Amniotic epithelial cell (primary cell): ENCODE measurements at places on chromosomes 2 and 18.

- DNase-seq = no peak
Observed at GRCh38 chr2:114714313-114714712, 271.9 kb downstream of the DPP10 start.

DNA sequence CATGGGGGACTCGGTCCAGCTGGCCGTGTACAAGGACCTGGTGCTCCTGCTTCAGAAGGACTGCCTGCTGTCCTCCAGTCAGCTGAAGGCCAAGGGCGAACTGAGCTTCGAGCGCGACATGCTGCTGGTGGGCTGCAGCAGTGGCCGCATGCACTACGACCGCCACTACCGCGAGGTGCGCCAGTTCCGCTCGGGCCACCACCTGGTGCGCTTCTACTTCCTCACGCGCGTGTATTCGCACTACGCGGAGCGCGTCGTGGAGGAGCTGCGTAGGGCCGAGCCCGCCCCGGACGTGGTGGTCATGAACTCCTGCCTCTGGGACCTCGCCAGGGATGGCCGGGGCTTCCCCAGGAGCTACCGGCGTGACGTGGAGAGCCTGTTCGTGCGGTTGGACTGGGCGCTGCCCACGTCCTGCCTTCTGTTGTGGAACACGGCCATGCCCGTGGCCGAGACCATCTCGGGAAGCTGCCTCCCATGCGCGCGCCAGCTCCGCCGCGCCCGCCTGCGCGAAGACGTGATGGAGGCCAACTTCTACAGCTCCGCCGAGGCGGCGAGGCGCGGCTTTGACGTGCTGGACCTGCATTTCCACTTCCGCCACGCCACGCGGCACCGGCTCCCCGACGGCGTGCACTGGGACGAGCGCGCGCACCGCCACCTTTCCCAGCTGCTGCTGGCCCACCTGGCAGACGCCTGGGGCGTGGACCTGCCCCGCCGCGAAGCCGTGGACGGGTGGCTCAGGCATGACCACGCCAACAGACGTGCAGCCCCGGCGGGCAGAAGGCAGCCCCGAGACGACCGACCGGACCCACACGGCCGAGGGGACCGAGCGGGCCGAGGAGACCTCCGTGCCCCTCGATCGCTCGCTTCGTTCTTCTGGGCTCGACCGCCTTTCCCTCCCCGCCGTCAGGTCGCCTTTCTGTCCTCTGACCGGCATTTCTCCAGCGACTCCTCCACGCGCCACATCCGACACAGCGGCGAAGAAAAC lies 293.9 kb upstream of the ERBB4 start:
- DNase-seq = no peak

GRCh38 chr2:169507698-169508097 lies 1.8 kb upstream of the KLHL41 start:
- DNase-seq = peak; percentile 50

DNA sequence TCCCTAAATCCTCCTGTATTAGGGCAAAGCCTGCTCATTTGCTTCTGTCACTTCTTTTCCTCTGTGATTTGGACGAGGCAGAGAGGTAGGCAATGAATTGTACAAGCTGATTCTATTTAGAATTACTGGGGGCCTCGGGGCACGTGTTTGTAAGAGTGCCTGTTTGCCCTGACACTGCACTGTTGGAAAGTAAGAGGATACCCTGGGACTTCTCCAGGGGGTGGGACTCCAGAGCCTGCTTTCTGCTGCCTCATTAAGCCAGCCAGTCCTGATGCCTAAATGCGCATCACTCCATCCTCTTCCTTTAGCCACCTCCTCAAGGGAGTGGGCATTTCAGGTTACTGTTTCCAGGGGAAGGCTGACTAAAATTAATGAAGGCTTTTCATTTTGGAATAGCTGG lies 134.3 kb downstream of the TDRD15 start:
- no peak for DNase-seq

DNA sequence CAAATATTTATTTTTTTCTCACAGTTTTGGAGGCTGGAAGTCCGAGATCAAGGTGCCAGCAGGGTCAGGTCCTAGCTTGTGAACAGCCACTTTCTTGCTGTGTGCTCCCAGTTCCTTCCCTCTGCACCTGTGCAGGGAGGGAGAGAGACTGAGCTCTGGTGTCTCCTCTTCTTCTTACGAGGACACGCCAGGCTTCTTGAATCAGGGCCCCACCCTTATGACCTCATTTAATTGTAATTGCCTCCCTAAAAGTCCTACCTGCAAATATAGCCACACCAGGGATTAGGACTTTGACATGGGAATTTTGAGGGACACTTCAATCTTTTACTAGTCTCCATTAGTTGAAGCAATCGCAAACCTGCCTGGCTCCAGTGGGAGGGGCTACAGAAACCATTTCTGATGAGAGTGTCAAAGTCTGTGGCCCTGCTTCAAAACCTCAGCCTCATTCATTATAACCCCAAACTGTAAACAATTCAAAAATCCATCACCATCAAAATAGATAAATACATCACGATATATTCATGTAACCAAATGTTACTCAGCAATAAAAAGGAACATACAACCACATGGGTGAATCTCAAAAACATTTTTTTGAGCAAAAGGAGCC lies 18.2 kb upstream of the SEH1L start:
- no peak for DNase-seq

DNA sequence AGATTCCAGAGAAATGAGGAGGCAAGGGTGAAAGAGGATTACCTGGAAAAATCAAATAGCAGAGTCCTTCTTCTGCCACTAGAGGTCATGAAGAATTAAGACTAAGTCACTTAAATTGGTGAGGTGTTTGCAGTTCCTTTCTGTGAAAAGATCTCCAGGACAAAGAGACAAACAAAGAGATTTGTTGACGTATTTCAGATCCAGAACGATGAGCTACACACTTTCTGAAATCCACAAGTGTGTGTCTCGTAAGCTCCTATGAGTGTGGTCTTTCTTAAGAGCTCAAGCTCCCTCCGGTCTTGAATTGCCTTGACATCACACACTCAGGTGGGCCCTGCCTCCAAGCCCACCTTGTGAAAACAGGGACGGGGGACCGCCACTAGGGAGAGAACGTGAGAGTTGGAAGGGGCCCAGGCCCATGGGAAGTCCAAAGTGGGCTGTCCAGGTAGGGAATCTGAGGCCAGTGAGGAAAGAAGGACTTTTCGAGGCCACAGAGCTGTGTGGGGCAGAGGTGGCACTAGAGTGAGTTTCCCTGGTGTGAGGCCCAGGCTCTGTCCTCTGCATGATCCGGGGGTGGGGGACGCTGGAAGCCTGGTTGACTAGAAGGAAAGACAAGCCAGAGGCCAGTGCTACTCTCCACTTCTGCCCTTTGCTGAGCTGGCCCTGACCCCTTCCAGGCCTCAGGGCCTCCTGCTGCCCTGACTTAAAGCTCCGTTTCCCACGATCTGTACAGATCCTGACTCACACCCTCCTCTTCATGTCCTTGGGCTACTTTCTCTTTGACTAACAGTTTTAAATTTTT lies 168.1 kb upstream of the NCK2 start:
- peak; percentile 74 for DNase-seq

GRCh38 chr2:18401471-18401870 lies 159.0 kb downstream of the RDH14 start:
- DNase-seq = no peak

DNA sequence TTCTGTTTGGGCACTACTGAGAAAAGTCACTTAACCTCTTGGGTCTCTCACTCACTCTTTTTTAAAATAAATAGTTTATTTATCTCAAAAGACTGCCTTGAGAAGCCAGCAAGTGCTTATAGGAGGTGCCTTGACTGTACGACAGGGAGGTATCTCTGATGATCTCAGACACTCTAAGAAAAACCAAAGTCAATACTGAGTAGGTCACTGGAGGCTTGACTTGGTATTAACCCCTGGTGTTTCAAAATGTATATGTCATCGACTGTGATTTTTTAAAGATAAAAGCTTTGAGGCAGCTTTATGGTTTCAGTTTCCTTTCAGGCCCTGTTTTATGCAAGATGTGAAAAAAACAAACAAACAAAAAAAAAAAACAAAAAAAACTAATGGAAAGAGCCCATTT lies 33.7 kb downstream of the MREG start:
- peak; percentile 5 for DNase-seq

DNA sequence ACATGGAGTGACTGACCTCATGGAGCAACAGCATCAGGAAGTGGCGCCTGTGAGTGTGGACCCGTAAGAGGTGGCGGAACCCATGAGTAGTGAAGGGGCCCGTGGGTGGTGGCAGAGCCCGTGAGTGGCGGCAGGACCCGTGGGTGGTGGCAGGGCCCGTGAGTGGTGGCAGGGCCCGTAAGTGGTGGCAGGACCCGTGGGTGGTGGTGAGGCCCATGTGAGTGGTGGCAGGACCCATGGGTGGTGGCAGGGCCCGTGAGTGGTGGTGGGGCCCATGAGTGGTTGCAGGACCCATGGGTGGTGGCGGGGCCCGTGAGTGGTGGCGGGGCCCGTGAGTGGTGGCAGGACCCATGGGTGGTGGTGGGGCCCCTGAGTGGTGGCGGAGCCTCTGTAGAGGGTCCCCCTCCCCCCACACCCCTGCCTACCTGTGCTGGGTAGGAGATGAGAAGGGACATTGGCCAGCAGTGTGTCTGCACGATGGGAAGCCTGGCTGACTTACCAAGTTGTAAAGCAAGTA lies 407.7 kb upstream of the SALL3 start:
- DNase-seq = no peak

GRCh38 chr2:196259507-196260481 lies 88.4 kb upstream of the STK17B start:
- DNase-seq = peak; percentile 100

- no peak for DNase-seq
Observed at GRCh38 chr18:30175621-30176225, 866.8 kb downstream of the DSC3 start.

- DNase-seq = no peak
Observed at GRCh38 chr2:223251656-223252229, 199.8 kb downstream of the KCNE4 start.

DNA sequence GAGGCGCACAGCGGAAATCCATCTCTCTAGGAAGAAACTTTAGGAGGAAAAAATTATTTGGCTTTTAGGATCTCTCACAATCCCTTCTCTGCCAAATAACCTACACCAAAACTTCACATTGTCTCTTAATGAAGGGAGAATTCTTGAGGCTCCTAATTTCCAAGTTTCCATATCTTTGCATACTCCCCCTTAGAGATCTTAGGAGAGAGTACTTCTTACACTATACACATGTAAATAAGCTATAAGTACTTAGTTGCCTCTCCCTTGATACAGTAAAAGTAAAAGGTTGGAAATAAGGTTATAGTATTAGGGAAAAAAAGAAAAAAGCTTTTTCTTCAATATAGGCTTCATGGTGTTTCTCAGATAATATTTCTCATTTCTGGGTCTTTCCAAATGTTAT lies 596.7 kb downstream of the SATB2 start:
- no peak for DNase-seq

- no peak for DNase-seq
Observed at GRCh38 chr2:101706819-101707177, 9.3 kb downstream of the MAP4K4 start.

GRCh38 chr2:118292991-118293390 lies 204.7 kb downstream of the INSIG2 start:
- DNase-seq = no peak

GRCh38 chr2:3291750-3292149 lies 85.9 kb downstream of the EIPR1 start:
- DNase-seq = no peak

- no peak for DNase-seq
Observed at GRCh38 chr18:25284281-25284680, 67.7 kb downstream of the ZNF521 start.

DNA sequence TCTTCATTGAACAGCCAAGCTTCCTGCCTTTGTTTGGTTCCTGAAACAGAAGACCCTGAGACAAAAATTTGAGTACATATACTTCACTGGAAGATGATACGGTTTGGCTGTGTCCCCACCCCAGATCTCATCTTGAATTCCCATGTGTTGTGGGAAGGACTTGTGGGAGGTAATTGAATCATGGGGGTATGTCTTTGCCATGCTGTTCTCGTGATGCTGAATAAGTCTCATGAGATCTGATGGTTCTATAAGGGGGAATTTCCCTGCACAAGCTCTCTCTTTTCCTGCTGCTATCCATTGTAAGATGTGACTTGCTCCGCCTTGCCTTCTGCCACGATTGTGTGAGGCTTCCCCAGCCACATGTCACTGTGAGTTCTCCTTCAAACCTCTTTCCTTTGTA lies 76.5 kb downstream of the BABAM2 start:
- DNase-seq = no peak

DNA sequence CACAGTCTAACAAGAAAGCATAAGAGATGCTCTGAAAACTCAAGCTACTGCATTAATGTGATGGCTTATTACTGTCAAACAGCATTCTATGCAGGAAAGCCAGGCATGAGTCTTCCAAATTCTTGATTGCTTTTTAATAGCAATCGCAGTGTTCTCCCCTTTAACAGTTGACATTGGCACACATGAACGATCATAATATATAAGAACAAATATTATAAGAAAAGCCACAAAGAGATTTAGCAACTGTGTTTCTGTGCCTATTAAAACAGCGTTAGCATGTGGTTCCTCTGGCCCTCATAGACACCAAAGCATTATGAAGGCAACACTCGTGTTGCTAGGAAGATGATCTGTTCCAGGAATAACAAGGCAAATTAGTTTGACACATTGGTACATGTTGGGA lies 245.0 kb downstream of the ACKR3 start:
- DNase-seq = no peak

DNA sequence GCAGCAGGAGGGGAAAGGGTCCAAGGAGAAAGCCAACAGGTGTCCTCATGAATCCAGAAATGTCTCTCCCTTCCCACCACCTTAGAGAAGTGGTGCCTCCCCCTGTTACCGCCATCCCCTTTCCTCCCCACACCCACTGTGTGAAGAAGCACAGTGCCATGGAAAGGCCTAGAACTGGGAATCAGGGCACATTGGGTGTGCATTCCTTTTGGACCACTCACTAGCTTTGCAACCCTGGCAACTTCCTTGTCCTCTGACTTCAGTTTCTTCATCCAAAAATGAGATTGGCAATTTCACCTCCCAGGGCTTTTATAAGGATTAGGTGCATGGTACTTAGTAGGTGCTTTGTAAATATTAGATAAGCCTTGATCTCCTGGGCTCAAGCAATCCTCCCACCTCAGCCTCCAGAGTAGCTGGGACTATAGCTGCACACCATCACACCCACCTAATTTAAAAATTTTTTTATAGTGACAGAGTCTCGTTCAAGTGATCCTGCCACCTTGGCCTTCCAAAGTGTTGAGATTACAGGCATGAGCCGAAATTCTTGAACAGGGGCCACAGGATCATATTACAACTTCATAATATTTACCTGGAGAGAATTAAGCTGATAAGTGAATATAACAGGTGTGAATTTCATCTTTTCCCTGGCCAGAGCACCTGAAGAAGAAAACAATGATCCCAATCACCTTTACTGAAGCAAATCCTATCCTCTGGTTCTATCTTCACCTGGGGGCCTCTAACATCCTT lies 97.9 kb upstream of the TAF1B start:
- DNase-seq = peak; percentile 26

DNA sequence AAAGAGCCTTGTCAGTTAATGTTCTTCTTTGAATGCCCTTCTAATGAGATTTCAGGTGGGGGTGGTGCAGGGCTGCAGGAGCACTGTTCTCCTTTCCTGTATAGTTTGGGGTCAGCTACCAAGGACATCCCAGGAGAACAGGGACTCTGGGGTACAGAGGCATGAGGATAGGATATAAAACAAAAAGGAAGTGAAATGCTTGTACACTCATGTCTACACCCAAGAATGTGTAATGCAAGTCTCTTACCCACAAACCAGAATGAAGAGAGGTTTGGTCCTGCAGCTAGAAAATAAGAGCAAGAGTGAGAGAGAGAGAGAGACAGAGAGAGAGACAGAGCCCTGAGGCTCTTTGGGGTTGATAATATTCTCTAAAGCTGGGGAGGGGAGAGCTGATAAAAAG lies 151.8 kb upstream of the KCTD1 start:
- no peak for DNase-seq

GRCh38 chr18:60411715-60412114 lies 39.1 kb upstream of the MC4R start:
- DNase-seq = no peak

- peak; percentile 25 for DNase-seq
Observed at GRCh38 chr18:1585881-1586488, 681.3 kb downstream of the ADCYAP1 start.
